ENCODE measurements at places on chromosomes 12 and 14.

DNA sequence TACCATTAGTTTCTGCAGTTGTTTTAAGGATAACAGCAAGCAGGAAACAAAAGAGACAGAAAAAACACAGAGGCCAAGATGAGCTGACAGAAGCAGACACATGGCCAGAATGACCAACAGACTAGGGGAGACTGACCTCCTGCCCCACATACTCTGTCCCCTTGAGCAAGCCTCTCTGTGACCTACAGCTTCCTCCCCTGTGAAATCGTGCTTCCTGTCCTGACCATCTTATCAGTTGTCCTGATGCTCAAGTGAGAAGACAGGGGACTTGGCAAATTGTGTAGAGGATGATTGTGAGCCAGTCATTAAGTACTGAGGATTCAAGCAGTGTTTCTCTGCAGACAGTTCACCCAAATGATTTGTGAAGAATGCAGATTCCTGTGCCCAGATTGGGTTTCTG lies 229.0 kb downstream of the SLC41A2 start:
- no peak for DNase-seq

DNA sequence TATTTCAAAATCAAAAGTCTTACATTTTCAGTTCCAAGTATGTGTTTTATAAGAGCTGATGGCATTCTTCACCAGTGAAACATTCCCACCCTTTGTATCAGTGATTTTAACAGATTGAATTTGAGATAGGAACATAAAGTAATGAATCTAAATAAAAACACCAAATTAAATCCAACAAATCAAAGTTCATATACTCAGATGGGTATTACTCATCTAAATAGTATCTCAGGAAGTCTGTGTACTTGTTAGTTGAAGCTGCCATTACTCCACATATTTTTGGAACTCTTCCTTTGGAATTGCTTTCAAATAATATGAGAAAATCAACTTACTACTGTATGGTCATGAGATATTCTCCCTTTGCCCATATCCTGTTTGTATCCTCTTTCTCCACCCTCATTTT lies 89.1 kb downstream of the MIA2 start:
- peak; percentile 24 for DNase-seq

- no peak for DNase-seq
Measured at GRCh38 chr12:50276068-50276467, 7.3 kb downstream of the LIMA1 start.

DNA sequence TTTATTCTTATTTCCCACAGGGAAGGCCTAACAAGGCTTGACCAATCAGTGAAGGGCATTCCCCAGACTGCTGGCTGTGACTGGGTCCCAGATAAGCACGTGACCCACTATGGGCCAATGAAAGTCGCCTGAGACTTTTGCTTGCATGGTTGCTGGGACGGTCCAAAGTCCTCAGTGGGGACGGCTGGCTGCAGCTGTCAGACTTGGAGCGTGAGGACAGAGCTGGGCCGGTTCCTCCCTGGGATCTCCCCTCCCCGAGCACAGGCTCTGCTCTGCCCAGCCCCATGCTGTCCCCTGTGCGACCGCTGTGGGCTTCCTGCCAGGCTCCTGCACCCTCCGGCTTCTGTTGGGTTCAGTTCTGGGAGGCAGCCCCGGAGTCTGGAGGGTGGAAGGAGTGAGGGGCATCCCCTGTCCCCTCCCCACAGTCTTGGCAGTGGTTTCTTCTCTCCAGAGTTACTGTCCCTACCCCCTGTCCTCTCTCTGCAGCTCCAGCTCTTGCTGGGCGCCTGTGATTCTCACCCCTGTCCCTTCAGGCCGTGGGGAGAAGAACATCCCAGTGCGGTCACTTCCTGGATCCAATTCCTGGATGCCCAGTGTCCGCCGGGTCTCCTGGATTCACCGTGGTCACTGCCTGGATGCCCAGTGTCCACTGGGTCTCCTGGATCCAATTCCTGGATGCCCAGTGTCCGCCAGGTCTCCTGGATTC lies 50.1 kb downstream of the GALNT9 start:
- DNase-seq, result no peak

DNA sequence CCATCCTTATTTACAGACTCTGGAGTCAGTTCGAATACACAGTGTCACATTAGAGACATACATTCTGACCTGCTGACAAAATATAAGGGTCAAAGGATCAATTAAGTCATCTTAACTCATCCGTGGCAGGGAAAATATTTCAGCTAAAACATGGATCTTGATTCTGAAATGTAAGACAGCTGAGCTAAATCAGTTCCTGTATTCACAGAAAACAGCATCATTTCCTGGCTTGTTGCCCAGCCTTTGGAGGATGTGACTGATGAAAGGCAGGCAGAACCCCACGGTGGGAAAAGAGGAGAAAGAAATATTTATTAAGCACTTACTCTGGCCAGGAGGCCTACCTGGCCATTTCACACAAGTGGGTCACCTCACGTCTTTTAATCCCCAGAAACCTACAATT lies 101.9 kb downstream of the GAS2L3 start:
- peak; percentile 39 for DNase-seq

GRCh38 chr12:89799316-89799715 lies 90.7 kb upstream of the ATP2B1 start:
- no peak for DNase-seq

DNA sequence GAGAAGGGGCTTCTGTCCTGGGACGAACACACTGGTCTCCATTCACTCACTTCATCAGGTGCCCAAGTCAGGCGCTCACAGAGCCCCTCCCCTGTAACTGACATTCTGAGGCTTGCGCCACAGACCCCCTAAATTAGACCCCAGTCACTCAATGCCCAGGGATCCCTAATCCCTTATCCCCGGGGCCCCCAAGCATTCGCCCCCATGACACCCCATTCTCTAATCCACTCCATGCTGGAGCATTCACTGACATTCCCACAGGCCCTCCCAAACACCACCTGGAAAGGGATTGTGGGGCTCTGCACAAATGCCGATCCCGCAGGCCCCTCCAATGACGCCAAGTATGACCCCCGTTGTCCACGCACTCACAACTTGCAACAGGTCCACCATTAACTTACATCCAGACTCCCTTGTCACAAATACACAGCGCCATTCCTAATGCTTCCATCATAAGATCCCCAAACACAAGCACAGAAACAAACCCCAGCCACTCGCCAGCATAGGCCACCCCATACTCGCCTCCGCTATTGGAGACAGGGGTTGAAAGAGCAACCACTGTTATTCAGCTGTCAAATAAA lies 1.5 kb downstream of the ZNF605 start:
- DNase-seq, result no peak

DNA sequence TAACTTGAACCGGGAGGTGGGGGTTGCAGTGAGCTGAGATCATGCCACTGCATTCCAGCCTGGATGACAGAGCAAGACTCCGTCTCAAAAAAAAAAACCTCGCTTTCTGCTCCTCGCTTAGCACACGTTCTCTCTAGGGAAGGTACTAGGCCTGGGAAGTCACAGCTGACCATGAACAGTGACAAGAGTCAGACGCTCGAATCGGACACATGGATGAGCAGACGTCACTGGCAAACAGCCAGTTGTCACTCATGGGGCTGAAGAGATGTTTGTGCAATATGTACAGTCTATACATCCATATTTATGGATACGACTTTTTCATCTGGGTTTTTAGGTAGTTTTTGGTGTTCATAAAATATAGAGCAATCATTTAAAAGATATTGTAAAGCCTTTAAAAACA lies 19.4 kb downstream of the TCHP start:
- DNase-seq, result peak; percentile 32

DNA sequence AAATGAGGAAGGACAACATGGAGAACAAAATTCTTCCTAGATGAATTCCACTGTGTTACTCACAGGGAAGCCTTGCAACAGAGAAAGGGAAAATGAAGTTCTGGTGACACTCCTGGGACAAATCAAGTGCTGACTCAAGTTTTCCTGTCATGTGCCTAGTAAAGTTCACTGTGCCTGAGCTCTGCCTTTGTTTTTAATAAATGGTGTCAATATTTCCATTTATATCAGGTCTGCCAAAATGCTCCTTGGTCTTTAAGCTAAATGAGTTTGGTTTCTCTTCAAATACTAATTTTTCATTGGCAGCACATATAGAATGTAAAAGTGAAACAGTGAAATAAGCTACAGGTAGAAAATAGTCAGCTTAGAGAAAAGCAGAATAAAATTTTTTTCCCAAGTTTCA lies 33.0 kb downstream of the HIGD1C start:
- DNase-seq, result peak; percentile 78

All from fibroblast of skin of right quadriceps (primary cell).